ENCODE measurements at places on chromosomes 1 and 21.

DNA sequence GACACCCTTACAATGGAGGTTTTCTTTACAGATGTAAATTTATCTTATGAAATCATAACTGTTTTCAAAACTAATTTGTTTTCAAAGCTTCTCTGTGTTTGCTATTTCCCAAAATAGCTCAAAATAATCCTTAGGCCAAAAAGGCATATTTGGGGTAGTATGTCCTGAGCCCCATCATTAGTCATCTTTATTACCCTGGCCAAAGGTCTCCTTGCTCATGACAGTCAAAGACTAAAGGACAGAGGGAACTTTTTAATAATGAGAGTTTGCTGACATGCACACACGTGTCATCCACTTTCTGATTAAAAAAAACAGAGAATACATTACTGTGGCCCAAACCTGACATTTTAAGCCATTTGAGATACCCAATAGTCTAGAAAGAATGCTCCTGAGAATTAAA is 221.9 kb upstream of the DUSP10 start:
- DNase-seq = no peak

GRCh38 chr1:225770561-225771248 is 6.9 kb upstream of the SRP9 start:
- DNase-seq = no peak

GRCh38 chr1:245648749-245649522 is 494.2 kb downstream of the KIF26B start:
- DNase-seq = peak; percentile 52

DNA sequence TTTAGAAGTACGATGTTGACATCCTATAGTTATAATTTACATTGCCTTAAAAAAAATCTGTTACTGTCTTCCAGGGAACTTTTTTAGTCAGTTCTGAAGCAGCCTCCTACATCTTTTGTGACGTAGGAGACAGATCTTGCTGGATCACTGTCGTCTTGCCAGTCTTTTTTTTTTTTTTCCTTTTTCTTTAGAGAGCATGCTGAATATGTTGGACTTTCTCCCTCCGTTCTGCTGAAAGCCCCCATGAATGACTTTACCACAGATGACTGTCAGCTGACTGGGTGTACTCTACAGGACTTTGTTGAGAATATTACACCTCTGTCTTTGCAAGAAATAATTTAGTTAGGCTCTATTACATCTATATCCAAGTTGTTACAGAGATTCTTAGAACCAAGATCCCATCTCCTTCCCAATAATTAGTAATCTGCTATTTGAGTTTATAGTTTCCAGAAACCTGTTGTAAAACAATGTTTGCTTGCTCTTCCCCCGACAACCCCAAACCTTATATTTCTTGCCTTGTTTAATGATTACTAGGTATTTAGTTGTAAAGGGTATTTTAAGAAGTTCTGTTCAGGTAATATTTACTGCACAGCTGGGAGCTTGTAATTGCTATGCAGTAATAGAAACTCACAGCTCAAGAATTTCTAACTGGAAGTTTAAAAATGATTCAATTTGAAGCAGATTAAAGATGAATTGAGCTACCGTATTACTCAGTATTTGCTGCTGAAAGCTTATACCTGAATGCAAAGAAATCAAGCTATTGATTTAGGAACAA is 61.8 kb downstream of the RASAL2 start:
- DNase-seq = no peak

DNA sequence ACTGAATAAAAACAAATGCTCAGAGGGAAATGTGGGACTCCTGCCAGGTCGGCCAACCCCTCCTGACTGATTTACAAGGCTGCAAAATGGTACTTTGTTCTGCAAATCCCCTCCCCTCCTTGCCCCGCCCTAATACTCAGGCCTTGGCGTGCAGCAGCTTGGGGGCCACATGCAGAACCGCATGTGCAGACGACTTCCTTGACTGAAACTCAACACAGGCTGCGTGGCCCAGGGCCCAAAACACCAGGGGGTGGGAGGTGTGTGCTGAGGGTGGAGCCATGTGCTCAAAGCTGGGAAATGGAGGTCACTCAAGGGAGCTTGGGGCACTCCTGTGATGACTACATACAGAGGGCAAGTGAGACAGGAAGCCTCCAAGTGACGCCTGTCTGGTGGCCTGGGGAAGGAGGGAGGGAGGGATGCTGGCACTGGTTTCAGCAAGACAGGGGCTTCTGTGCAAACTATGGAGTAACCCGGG is 87.2 kb downstream of the MRPL37 start:
- peak; percentile 58 for DNase-seq

- no peak for DNase-seq
Measured at GRCh38 chr1:92372164-92372563, 73.3 kb downstream of the RPAP2 start.

- peak; percentile 90 for DNase-seq
Measured at GRCh38 chr1:166166698-166167571, at the start of gene FAM78B. Gene FAM78B, minus strand, starts transcription at chr1:166167001. Its CDS starts 753 bp downstream, at chr1:166166248.

GRCh38 chr21:45868488-45868887 is 113.1 kb upstream of the COL6A1 start:
- DNase-seq = no peak

GRCh38 chr1:183318433-183318832 is 99.7 kb downstream of the NMNAT2 start:
- DNase-seq = peak; percentile 77

- DNase-seq = no peak
Measured at GRCh38 chr21:38761531-38761930, 44.2 kb upstream of the ETS2 start.

- DNase-seq = no peak
Measured at GRCh38 chr1:172109359-172109758, 268.1 kb downstream of the DNM3 start.

- no peak for DNase-seq
Measured at GRCh38 chr1:27065999-27066630, 53.5 kb upstream of the TENT5B start.

DNA sequence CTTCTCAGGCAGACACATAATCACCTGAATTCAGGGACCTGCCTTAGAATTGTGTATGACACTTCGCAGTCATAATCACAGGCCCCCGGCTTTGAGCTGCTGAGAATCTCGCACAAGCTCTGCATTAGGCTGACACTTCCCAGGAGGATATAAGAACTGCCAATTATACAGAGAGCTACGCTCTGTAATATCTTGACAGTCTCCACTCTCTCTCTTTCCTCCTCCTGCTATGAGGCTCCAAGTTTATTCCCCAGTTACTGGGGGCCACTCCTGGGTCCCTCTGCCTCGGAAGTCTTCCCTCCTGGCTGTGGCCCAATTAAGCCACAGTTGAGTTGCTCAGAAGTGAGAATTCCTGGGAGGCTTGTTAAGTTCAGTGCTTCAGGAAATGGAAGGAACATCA is 42.7 kb downstream of the EBNA1BP2 start:
- DNase-seq = no peak

- no peak for DNase-seq
Measured at GRCh38 chr1:117653732-117654492, 48.1 kb downstream of the TENT5C start.

DNA sequence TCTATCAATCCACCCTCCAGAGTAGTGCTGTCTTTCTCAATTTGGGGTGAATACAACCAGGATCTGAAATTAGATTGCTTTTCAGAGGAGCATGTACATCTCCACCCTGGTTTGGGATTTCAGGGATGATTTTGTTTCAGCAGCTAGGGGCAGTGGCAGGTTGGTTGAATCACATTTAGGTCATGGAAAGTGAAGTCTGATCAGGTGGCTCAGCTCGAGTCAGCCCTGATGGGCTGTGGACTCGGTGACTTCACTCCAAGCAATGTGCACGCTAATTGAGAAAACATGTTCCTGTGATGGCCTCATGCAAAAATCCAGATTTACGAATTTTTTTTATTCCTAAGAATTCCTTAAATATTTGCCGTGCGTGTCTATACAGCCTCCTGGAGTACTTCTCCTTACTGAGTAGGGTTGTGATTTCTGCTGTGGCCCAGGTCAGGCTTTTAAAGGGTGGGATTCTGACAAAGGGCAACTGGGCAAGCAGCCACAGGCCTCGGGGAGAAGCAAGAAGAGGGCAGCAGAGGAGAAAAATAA is 7.5 kb downstream of the NGF start:
- DNase-seq = no peak

DNA sequence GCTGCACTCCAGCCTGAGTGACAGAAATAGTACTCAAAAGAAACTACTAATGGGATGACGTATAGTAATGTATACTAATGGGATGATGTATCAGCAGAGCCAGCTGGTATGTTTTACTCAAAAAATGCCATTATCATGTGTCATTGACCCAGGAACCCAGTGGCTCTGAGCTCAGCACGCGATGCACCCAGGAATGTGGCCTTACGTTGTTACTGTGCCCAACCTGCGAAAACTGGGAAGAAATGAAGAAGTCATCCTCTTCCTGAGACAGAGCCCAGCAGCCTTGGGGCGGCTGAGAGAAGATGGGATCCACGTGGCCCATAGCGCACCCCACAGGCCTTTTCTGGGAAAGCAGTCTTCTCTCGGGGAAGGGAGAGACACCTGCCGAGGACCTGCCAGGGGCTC is 8.8 kb downstream of the UBE2J2 start:
- no peak for DNase-seq

- no peak for DNase-seq
Measured at GRCh38 chr1:154166207-154166606, 11.3 kb upstream of the NUP210L start.

GRCh38 chr1:88145752-88146151 is 538.3 kb upstream of the PKN2 start:
- DNase-seq = no peak

- DNase-seq = peak; percentile 4
Measured at GRCh38 chr21:43869486-43870325, 4.7 kb downstream of the AGPAT3 start.

- no peak for DNase-seq
Measured at GRCh38 chr21:32162727-32163320, 116.0 kb downstream of the MIS18A start.

- DNase-seq = no peak
Measured at GRCh38 chr1:154707901-154708463, 100.0 kb upstream of the ADAR start.

DNA sequence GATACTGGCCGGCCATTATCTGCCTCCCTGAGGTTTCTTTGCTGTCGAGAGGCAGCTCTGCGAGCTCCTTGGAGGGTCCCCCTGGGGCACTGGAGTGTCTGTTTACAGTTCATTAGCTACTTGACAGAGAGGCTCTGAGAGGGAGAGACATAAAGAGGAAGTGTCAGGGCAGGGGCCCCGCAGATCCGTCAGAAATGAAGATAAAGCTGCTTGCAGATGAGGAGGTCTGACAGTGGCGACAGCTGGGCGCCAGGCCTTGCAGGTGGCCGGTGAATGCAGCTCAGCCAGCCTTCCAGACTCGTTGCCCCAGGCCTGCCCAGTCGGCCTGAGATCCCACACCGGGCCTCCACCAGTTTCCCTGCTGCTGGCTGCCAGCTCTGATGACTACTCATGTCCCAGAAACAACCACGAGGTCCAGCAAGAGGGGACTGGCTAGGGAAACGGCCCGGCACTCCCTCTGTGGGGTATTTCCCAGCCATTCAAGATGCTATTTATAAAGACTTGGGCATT is 84.7 kb downstream of the DISP3 start:
- peak; percentile 46 for DNase-seq

GRCh38 chr1:59058665-59059439 is 238.0 kb upstream of the FGGY start:
- no peak for DNase-seq

GRCh38 chr21:45331531-45332147 is 43.9 kb upstream of the POFUT2 start:
- no peak for DNase-seq

DNA sequence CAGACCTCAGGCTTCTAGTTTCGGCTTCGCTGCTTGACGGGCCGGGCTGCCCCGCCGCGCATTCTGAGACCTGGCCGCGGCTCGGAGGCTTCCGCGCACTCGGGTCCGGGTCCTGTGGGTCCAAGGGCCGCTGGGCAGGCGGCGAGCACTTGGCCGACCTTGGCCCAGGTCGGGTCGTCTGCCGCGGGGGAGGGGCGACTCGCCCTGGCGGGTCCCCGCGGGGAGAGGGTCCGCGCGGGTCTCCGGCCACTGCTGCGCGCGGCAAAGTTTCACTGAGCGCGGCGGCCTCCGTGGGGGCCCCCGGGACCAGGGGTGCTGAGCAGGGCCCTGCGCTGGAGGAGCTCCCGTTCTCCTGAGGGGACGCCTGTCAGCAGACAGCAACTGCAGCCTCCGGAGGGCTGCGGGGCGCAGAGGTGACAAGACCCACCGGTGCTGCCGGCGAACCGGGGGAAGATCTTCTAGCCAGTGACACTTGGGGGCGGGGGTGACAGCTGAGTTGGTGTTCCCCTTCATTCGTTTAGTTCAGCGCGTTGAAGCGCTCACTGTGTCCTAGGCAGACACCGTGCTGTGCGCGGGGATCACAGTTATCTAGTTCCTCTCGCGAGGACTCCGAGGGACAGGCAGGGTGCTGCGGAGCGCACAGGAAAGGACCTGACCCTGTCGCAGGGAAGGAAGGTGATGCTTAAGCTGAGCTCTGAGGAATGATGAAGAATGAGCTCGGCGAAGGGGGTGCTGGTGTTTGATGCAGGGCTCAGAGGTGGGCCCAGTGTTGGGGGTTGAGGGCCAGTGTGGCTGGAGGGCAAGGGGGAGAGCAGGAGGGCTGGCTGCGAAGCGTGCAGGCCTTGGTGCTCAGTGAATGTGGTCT is 725 bp downstream of the MTFR1L start:
- DNase-seq = peak; percentile 89

- DNase-seq = no peak
Measured at GRCh38 chr1:9726406-9726805, 74.9 kb downstream of the PIK3CD start.

GRCh38 chr1:154186177-154186576 is 5.7 kb downstream of the TPM3 start:
- DNase-seq = peak; percentile 72

GRCh38 chr1:154925335-154926170 is 11.0 kb downstream of the PMVK start:
- no peak for DNase-seq

DNA sequence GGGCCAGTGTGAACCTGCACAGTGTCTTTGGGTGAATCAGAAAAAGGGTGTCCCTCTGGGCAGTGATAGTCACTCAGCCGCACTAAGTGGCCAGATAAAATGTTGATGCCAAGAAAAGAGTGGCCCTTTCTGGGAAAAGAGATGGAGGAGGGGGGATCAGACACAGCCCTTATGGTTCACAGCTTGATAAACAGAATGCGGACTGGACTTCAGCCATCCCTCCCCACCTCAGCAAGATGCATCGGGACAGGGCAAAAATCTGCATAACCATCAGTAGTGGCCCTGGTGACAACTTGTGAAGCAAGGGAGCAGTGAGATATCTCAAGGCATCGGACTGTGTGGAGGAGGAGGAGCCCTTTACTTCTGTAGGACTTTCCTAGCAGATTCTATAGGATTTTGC is 353.8 kb upstream of the PLXNA2 start:
- no peak for DNase-seq

GRCh38 chr1:202811296-202812175 is 782 bp downstream of the PCAT6 start:
- DNase-seq = peak; percentile 74

Data from GM13976 (cell line).